Fibroblast of skin of left quadriceps (primary cell): ENCODE measurements at places on chromosomes 16 and 17.

DNA sequence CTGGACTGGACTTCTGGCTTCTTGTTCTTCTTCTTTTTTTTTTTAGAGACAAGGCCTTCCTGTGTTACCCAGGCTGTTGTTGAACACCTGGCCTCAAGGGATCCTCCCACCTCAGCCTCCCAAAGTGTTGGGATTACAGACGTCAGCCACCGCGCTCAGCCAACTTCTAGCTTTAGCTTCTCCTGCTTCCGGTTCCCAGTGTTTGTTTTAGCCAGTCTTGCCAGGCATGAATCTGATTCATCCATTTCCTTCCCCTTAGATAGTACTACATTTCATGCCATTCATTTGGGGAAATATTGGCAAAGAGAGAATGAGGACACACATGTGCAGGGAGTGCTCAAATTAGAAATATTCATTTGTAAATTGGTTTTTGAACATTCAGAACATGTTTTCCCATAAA is 12.1 kb upstream of the NDUFAB1 start:
- DNase-seq, result no peak

DNA sequence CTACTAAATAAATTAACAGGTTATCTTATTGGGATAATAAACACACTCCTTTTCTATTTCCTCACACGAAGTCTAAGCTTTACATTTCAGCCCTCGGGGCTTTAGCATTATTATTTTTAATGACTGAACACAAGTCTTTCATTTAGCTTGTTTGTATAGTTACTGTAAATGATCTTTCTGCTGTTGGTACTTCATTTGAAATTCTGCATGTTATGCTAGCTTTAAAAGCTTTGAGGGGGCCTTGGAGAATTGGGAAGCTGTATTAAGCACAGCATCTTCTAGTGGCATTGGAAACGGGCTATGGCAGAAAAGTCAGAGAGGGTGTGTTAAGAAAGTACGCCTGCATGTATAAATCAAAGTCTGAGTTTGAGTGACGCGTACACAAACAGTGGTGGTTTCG is 243.7 kb downstream of the FTO start:
- DNase-seq, result no peak

- no peak for DNase-seq
Measured at GRCh38 chr16:50884066-50884860, 142.4 kb downstream of the CYLD start.

DNA sequence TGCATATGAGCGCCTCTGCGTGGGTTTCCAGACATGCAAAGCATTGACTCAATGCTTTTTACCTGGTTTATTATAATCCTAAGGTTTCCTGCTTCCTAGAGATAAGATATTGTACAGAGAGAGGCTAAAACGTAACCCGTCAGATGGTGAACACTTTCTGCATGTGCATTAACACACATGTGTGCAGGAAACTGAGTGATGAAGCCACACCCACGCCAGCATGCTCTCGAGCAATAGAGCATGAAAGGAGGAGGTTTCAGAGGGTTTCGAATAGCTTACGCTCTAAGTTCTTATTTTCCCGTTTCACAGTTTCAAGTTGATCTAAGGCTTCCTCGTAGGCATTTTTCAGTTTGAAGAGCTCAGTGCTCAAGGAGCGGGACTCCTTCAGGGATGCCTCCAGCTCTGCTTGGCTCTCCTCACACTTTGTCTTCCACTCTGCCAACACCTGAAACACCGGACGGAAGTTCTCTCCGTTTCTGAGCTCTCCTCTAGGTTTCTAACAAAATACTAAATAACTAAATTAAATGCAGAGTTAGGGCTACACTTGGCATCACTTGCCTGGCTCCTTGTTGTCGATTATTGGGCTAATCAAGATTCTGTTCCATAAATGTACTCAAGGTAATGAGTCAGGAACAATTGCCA is 23.2 kb downstream of the MYH3 start:
- no peak for DNase-seq

- DNase-seq, result no peak
Measured at GRCh38 chr17:48925991-48926342, 17.8 kb downstream of the UBE2Z start.

DNA sequence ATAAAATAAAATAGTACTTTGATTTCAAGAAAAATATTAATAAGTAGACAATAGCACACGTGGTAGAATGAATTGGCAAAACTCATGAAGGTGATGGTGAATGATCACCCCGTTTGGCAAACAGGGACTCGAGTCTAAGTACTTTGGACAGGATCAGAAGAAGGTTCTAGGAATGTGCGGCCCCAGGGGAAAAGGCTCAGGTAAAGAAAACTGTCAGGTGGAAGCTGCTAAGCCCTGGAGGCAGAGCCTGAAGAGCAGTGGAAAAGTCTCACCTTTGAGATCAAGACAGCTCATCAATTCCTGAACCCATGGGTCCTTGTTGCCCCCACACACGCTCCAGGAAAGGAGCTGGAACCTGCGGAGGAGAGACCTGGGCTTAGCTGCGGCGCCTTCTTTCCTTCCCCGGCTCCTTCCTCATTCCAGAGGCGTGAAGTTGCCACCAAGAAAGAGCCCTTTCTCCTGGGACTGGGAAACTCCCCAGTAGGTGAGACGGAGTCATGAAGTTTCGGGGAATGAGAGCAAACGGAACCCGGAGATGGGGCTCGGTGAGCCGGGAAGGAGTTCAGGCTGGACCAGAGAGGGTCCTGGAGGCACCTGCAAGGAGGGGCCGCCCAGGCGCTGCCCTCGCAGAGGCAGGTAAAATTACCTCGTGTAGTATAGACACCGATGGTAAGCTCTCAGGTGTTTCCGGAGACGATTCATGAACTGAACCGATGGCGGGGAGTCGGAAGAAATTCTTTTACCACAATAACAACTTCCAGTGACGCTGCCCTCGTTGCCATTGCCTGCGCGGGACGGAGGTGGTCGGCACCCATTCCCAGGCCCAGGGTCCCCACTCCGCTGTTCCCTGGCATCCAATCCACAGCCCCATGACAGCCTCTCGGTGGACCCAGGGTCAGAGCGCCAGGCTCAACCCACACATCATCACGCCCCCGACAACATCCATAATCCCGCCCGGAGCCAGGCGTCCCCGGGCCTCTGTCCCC is 1.2 kb upstream of the ZMYND15 start:
- DNase-seq, result no peak
